Activated T-cell treated with anti-CD3 and anti-CD28 coated beads, Interleukin-2, amount 50 U/mL, for 24 hours (primary cell): ENCODE measurements at places on chromosomes 4 and X.
A peak's percentile ranks its signal among the peaks of the same experiment; 100 is the strongest.

DNA sequence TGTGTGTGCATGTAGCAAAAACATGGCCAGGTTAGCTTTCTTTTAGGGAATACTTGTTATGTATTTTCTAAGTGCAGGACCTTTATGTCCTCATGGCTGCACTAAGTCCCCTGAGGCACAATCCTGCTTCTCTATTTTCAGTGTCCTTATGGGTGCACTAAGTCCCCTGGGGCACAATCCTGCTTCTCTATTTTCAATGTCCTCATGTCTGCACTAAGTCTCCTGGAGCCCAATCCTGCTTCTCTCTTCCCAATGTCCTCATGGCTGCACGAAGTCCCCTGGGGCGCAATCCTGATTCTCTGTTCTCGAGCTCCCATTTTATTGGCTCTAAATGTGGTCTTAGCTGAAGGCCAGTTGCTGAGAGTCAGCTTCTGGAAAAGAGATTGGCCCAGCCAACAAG lies 49.7 kb upstream of the GPRIN3 start:
- no peak for DNase-seq

DNA sequence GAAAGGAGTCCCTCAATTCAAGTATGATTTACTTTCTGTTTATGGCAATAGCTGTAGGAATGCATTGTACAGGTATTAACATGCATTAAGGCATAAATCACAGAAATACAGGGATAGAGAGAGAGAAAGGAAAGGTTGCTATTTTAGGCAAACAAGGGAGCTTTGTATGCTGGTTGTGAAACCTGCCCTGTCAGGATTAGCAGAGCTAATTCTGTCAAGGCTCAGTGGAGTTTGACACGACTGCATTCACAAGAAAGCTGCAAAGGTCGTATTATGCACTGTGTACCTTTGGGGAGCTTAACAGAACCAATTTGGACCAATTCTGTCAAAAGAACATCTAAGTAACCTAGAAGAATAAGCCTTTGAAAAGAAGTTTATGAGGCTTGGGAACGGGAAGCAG lies 239.3 kb downstream of the GRIA2 start:
- DNase-seq, result no peak

DNA sequence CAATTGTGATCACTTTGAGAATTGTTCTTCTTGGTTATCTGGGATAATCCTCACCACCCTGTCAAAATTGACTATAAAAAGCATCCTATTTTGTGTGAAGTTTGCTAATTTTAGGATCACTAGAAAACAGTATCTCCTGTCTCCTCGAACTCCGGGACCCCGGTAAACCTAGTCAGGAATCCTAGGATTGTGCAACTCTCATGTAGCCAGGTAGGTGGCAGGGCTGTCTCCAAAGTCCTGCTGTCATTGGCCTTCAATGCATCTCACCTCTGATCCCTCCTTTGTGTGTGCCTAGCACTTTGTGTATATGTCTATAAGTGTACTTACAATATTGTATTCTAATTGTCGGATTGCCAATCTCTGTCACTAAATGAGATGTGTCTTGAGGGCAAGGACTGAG lies 1564.8 kb downstream of the RPA4 start:
- no peak for DNase-seq

DNA sequence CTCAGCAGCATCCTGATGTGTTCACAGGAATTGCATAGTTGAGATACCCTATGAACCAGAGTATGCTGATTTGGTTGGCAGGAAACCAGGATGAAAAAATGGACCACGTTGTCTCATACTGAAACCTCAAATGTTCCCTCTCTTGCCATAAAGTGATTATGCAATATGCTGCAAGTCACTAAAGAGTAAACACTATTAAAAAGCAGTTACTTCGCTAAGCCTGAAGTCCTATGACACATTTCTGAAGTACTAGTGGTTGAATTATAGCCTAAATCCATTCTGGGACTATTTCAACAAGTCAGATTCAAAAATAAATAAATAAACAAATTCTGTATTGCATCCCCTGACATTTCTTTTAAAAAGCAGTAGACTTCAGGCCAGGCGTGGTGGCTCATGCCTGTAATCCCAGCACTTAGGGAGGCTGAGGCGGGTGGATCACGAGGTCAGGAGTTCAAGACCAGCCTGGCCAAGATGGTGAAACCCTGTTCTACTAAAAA lies 106.0 kb upstream of the NAP1L5 start:
- DNase-seq, result no peak

DNA sequence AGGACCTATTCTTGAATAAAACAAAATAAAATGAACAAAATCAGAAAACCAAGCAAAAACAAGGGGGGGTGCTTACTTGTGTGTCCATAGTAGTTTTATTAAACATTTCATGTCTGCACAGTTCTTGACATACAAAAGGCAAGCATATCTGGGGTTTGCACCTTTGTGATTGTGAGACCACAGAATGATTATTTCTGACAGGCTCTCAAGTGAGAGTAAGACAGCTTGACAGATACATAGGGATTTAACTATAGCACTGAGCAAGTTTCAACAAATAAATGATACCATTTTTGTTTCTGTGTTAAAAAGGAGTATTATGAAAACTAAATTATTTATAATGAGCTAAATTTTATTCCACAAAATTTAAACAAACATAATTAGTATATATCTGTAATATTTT lies 712.0 kb upstream of the PCDH10 start:
- no peak for DNase-seq

GRCh38 chrX:53184836-53185235 lies 40.2 kb downstream of the KDM5C start:
- no peak for DNase-seq

GRCh38 chr4:2290974-2291704 lies 29.2 kb upstream of the MXD4 start:
- DNase-seq, result peak; percentile 67

GRCh38 chr4:149831656-149832208 lies 16.1 kb upstream of the IQCM start:
- DNase-seq, result no peak

- no peak for DNase-seq
These were observed 62.0 kb downstream of the APOOL start for GRCh38 chrX:85065512-85066198.

- no peak for DNase-seq
These were observed 97.7 kb downstream of the ARHGAP10 start for GRCh38 chr4:147829401-147830101.

DNA sequence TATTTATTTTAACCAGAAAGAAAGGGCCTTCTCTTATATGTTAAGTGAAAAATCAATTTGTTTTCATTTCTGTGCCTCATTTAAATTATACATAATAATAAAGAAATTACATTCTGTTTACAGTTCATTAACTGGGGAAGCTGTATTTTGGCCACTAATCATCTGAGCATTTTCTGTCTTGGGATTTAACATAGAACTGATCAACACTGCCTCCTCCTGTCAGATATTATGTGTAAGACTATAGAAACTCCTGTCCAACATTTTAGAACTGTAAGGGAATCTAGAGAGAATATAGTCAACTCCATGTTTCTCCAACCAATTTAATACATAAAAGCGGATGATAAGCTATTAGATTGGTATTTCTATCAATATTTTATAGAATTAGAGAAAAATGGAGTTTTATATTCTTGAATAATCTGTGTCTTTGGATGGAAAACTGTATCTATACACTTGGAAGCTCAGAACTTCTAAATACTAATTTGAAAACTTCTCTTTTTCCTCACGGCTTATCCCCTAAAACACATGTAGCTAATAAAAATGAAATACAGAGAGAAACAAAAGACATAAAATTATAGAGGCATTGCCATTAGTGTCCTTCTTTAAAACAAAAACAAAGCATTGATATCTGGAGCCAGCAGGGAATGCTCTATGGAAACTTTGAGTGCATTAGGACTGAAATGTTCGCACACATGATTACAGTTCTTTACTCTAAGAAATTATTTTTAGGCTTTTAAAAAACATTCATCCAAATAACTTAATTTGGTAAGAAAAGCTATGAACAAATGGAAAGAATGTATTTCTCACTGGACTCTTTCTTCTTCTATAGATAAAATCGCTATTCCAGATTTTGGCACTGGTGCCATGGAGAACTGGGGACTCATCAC lies 33.1 kb downstream of the ENPEP start:
- no peak for DNase-seq

- peak; percentile 45 for DNase-seq
These were observed 36.8 kb downstream of the RTL5 start for GRCh38 chrX:72094894-72095293.

- no peak for DNase-seq
These were observed 48.7 kb downstream of the FGFRL1 start for GRCh38 chr4:1060121-1060520.

GRCh38 chrX:14832586-14832985 lies 40.3 kb downstream of the FANCB start:
- no peak for DNase-seq

GRCh38 chrX:25015486-25016360 lies at the start of gene ARX:
TSS of gene ARX (minus strand) at chrX:25015965. CDS start at chrX:25015737, 228 bp downstream.
- peak; percentile 49 for DNase-seq

DNA sequence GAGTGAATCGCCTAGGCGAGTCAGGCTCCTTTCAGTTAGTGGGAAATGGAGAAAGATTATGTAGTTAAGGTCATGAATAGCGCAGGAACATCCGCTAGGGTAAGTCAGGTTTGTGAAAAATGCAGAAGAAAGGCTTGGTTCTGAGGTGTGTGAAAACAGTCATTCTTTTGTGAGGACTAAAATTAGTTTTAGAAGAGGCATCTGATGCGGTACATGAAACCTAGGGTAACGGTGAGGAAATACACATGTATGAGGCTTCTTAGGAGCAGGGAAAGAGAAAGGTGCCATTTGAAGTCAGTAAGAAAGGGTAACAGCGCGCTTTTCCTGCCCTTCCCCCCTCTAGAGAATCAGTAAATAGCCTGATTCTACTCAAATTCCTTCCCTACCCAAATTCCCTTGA lies 570 bp upstream of the RNF128 start:
- DNase-seq, result no peak

DNA sequence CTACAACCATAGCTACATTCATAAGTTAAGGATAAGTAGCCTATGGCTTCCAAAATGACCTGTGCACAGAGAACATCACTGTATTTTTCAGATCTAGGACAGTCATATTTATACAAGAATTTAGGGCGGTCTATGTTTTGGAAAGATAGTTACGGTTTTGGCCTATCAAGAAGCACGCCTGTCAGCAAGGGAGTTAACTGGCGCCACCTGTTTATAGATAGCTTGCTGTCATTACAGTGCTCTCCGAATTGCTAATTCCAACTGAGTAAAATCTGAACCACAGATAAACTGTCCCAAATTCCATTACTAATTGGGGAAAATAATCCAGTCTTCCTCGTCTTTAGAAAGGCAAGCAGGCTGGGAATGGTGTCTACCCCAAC lies 646 bp downstream of the ABCB7 start:
- DNase-seq, result no peak

DNA sequence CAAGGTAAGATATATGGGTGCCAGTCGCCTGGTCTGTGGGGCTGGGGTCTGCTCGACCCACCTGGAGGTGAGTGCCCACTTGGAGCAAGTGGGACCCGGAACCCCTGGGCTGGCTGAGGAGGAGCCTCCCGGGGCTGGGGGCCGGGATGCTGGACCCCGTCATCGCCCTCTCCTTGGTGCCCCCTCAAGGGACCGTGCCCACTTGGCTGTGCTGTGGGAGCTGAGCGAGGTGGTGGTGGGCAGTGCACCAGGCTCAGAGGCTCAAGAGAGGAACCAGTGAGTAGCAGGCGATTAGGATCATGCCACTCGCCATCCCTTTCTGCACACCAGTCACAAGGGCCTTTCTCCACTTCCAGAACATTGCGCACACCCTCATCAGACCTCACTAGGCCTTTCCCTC lies 203.8 kb upstream of the PSAPL1 start:
- DNase-seq, result no peak

GRCh38 chr4:150573534-150573933 lies 8.4 kb upstream of the MAB21L2 start:
- no peak for DNase-seq

DNA sequence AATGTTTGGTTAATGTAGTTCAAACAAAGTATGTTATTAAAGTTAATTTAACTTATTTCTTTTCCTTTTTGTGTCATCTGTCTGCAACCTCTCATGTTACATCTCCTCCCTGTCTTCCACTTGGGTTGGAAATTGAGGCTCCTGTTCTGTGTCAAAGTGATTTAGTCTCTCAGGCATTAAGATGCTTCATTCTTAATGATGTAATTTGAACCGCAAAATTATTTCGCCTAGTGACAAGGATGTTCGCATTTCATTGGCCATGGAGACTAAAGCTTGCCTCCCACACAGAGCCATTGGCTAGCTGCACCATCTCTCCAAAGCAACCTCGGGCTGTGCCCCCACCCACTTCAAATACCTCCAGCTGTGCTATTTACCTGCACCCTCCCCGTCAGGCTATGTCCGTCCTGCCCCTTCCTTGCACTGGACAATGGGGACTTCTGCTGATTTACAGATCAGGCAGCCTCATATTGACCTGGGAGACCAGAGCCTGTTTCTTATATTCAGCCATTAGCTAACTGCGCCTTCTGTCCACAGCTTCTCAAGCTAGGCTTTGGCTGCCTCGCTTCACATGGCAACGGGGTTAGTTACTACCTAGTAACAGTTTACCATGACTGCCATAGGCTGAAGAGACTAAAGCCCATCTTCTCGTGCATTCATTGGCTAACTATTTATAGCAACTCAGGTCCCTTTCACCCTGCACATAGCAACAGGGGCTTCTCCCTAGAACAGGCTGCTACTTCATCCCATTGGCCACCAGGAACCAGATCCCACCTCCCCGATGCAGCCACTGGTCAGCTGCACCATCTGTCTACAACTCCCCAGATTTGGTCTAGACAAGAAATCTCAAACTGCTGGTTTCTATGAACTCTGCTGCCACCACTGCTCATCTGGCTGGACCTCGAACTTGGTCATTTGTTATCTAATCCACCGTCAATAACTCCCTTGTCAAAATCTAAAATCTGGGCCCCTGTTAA lies 8.6 kb upstream of the ZNF157 start:
- DNase-seq, result peak; percentile 35

DNA sequence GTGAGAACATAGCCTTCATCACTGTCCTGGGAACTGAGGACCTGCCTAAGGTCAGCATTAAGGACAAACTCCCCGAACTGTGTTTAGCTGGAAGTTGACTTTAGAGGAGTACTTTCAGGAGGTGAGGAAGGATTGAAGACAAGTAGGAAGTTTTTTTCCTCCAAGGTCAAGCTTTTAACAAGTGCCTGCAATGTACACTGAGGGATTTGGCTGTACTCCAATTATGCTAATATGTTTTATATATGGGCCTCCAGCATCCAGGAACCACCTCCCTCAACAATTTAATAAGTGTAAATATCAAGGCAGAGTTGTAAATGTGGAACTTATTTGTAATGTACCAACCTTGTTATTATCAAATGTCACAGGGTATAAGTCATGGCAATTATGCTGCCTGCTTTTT lies 726.2 kb downstream of the RPA4 start:
- no peak for DNase-seq

DNA sequence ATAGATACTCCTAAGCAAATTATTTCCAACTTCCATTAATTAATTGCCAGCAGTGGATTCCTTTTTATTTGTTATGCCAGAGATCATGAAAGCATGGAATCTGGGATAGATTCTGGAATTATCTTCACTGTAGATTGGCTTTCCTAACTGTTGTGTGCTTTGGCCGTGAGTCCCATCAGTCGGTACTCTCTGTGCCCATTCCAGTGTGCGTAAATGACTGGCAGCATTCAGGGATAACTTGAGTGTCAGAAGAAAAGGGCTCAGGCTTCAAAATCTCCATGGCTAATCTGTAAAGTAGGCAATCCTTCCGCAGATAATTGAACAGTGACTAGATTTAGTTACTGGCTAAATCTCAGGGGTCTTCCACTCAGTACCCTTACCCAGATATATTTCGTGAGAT lies 76.8 kb upstream of the TMEM164 start:
- no peak for DNase-seq
